ENCODE measurements at places on chromosomes 5 and 9. TPM values are rescaled to one million over a fixed set of nuclear protein-coding genes. Genes with fewer than 3 reads are reported as not detected.
A peak's percentile ranks its signal among the peaks of the same experiment; 100 is the strongest.

- DNase-seq = no peak
These were observed 368 bp upstream of the FRMPD1 start for GRCh38 chr9:37650299-37650872.

DNA sequence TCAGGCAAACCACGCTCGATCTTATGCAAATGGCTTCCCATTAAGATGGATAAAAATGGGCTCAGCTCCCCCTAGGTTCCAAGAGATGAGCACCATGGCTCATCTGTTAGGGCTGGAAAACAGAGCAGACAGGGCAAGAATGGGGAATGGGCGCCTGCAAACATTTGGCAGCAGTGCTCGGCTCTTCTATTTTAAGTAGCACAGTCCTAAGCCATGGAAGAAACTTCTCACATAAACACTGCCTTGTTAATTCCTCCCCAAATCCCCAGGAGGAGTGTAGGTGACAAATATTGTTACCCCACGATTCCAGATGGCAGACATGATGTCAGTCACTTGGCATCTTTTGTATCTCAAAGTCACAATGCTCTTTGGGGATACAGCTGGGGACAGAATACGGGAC lies 221.8 kb downstream of the ICE1 start:
- no peak for DNase-seq

GRCh38 chr5:156675395-156675794 lies 174.7 kb upstream of the PPP1R2B start:
- no peak for DNase-seq

- no peak for DNase-seq
These were observed 738.5 kb downstream of the PTPRD start for GRCh38 chr9:9874270-9874669.

GRCh38 chr5:16135003-16135402 lies 44.6 kb downstream of the MARCHF11 start:
- DNase-seq = no peak

DNA sequence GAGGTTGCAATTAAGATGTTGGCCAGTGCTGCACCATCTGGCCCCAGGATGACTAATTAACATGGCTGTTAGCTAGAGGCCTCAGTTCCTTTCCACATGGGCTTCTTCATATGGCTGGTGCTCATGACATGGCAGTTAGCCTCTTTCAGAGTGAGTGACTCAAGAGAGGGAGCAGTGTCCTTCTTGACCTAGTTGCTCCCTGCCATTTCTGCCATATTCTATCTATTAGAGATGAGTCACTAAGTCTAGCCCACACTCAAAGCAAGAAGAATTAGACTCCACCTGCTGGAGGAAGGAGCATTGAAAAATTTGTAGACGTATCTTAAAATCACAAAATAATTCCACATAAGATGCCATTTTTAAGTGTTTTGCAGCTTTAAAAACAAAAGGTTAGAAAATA lies 651.2 kb upstream of the CCNG1 start:
- DNase-seq = no peak

DNA sequence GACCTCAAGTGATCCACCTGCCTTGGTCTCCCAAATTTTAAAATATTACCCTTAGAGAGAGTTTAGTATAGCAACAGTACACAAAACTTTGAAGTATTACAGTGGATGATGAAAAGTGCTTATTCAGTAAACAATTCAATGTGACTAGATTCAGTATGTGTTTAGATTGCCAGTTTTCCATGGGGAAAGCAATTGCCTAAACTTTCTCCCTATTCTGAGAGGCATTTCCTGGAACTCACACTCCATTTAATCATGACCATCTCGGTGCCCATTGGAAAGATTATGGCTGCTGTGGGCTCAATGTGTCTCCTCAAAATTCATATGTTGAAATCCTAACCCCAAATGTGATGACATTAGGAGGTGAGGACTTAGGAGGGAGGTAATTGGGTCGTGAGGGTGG lies 38.9 kb upstream of the MYO10 start:
- no peak for DNase-seq

- DNase-seq = no peak
These were observed 16.6 kb downstream of the CDC42SE2 start for GRCh38 chr5:131280417-131280816.

DNA sequence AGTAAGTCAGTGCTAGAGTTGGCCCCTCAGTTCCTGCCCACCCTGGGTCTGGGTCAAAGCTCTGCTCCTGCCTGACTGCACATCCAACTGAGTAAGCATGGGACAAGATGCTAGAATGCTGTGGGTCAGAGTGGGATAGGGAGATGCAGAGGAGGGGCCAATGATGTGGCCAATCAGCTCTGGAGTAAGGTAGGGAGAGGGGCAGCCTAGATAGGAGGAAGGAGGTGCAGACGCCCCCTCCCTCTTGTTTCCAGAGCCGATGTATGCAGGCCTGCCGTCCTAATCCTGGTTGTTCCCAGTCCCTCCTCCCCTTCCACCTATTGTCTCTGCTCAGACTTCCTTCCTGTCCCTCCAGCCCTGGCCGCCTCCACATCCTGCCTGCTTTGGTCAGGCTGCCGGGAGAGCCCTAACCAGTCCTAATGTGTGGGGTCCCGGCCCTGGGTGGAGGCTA lies 1.3 kb downstream of the ARAP3 start:
- peak; percentile 52 for DNase-seq

DNA sequence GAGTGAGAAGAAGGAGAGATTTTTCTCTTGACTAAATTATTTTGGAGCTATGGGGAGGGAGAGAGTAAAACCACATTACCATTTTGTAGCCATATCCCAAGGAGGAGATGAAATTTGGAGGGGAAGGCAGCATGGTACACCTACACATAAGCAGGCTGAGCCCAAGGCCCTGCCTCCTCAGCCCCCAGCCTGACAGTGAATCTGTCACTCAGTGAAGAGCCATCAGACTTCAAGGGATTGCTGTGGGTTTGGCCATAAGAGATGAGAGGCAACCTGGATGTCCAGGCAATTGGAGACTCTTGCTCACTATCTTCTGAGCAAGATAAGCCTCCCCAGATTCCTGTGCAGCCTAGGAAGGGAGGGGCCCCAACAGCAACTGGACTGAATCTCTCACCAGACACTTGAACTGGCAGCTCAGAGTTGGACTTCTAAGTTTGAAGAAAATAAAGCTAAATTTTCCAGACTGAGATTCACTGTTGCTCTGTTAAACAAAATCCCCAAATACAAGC lies 216.6 kb downstream of the SEMA6A start:
- DNase-seq = no peak

DNA sequence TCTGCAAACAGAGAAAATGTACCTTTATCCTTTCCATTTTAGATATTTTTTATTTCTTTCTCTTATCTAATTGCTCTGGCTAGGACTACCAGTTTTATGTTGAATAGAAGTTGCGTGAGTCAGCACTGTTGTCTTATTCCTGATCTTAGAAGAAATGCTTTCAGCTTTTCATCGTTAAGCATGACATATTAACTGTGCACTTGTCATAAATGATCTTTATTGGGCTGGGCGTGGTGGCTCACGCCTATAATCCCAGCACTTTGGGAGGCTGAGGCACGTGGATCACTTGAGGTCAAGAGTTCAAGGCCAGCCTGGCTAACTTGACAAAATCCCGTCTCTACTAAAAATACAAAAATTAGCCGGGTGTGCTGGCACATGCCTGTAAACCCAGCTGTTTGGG lies 8.2 kb upstream of the ECM2 start:
- no peak for DNase-seq

DNA sequence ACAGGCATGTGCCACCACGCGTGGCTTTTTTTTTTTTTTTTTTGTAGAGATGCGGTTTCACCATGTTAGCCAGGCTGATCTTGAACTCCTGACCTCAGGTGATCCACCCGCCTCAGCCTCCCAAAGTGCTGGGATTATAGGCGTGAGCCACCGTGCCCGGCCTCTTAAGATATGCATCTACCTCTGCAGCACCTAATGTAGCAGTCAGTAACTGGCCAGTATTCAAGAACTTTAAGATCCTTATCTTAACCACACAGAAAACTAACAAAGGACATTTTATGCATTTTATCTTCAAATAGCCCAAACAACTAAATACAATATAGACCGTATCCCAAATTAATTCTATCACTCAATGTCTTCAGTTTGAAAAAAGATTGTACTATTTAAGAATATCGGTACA lies 618.7 kb downstream of the TLE1 start:
- no peak for DNase-seq

- no peak for DNase-seq
These were observed 58.2 kb downstream of the CAMSAP1 start for GRCh38 chr9:135849181-135849580.

DNA sequence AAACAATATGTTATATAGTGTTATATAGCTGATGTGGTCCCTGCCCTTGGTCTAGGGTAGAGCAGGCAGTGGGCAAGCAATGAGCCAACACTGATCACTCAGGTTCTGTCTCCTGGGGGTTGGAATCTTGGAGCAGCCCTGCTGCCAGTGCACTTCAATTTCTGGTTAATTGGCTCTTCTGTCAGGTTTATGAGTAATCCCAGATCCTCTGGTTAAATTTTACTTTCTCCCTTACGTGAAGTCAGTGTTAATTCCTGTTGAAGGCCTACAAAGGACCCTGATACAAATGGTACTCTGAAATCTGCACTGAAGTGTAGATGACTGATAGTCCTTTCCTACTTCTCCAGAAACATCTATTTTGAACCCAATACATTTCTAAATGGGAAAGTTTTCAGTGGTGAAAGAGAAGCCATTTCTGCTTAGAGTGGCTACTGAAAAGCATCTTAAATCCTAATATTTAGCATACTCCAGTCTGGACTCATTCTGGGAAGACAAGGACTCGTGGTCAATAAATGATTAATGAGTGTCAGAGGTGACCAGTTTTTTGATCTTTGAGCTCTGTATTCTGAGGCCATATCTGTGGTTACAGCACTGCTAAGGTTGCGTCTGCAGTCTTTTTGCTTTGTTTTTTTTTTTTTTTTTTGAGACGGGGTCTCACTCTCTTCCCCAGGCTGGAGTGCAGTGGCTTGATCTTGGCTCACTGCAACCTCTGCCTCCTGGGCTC lies 442.4 kb downstream of the KIF4B start:
- DNase-seq = no peak

- DNase-seq = no peak
These were observed 190.8 kb upstream of the RASA1 start for GRCh38 chr5:87076931-87077330.

DNA sequence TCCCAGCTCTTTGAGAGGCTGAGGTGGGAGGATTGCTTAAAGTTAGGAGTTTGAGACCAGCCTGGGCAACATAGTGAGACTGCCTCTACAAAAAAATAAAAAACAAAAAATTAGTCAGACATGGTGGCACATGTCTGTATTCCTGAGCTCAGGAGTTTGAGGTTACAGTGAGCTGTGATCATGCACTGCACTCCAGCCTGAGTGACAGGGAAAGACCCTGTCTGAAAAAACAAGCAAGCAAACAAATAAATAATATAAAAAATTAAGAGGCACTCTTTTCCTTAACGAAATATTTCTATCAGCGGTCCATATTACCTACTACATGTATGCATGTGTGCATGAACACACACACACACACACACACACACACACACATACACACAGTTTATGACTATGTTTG lies 20.9 kb upstream of the FOCAD start:
- no peak for DNase-seq

DNA sequence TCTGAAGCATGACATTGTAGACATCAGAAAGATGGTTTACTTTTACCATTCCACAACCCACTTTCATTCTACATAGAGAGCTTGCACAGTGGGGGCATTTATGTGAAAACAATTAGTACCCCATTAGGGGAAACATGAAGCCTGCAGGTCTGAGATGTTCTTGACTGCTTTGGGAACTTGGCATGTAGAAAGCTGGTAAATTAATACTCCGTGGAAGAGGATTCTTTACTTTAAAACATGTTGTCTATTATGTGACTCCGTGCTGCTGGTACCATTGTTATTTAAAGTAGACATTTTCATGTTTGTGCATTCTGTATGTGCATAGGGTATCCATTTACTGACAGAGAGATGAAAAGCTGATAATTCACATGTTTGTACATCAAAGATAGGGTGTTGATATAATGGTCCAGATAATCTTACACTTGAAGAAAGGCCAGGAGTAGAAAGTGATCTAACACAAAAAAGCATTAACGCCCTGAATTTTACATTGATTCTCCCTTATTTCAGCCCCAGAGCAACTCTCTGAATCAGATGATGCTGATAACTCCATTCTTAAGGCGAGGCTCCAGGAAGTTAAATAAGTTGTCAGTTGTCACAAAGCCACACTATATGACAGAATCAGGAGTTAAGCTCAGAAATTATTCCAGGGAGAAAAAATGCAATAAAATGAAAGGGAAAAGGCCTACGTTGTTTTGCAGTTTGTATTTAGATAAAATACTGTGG lies 50.1 kb upstream of the CD180 start:
- no peak for DNase-seq

- no peak for DNase-seq
These were observed 862.8 kb downstream of the TAF11L14 start for GRCh38 chr5:18497089-18497488.

GRCh38 chr5:122870219-122870856 lies 24.9 kb downstream of the SNX24 start:
- no peak for DNase-seq

DNA sequence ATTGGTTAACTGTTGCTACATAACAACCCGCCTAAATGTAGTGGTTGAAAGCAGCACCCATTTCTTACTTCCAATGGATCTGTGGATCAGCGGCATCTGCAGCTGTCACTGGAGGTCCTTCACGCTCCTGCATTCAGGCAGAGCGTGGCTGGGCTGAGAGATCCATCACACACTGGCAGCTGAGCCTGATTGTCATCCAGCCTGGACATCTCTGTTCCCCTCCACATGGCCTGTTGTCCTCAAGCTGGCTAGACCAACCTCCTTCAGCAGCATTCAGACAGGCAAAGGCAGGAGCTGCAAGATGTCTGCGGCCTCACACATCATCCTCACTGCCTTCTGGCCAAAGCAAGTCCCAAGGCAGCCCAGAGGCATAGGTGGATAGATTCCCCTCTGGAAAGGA lies 36.9 kb downstream of the DYNC2I2 start:
- no peak for DNase-seq

- no peak for DNase-seq
These were observed 223.8 kb upstream of the S1PR3 start for GRCh38 chr9:88767504-88767790.

Gene ABO
- total RNA-seq = 0.11 TPM

Gene ARL10
- 37.2 TPM for total RNA-seq

Gene IFNK
- total RNA-seq = not detected

Gene IDNK
- total RNA-seq = 2.6 TPM

Gene FSD1L
- 16.9 TPM for total RNA-seq

Gene TMEM232
- 3.0 TPM for total RNA-seq

Gene CYLC2
- not detected for total RNA-seq

Gene SPATA31E1
- total RNA-seq = 0.21 TPM

Gene TMEM250
- total RNA-seq = 39.0 TPM

Gene PTGS1
- 0.16 TPM for total RNA-seq

Gene PURA
- total RNA-seq = 5.5 TPM

Measured in neural crest cell (in vitro differentiated cells).